ENCODE measurements at places on chromosomes 12 and 14. TPM values are rescaled to one million over a fixed set of nuclear protein-coding genes. Genes with fewer than 3 reads are reported as not detected.
A peak's percentile ranks its signal among the peaks of the same experiment; 100 is the strongest.

ANG gene
- 0.16 TPM for total RNA-seq

MYF5 gene
- not detected for total RNA-seq

CTSG gene
- total RNA-seq, result not detected

PLEKHG7 gene
- total RNA-seq, result not detected

ST8SIA1 gene
- total RNA-seq, result 29.6 TPM

POTEG gene
- not detected for total RNA-seq

KRT4 gene
- 0.94 TPM for total RNA-seq

- DNase-seq, result peak; percentile 88
Measured at GRCh38 chr14:23376482-23377197, at the start of gene CMTM5. TSS of gene CMTM5 (plus strand) at chr14:23377046. CDS start at chr14:23377252, 206 bp downstream.

DNA sequence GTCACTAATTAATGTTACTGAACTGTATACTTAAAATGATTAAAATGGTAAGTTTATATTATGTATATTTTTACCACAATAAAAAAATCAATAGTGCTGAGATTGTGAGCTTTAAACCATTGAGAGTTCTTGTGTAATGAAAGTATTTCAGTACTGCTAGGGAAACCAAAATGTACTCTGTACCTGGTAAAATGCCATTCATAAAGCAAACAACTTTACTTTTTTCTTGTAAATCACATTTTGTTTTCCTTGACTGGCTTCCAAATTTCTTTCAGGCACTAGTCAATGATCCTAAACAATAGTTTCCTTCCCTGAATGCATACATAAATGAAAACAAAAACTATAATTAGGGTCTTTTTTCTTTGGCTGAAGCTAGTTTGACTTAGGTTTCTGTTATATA lies 29.4 kb upstream of the SNRPF start:
- DNase-seq, result no peak

DNA sequence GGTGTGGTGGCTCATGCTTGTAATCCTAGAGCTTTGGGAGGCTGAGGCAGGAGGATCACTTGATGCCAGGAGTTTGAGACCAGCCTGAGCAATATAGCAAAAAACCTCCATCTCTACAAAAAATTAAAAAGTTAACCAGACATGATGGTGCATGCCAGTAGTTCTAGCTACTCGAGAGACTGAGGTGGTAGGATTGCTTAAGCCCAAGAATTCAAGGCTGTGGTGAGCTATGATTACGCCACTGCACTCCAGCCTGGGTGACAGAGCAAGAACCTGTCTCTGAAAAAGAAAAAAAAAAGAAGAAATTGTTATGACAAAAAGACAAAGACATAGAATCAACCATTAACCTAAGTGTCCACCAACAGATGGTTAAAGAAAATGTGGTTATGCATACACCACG lies 2.1 kb upstream of the ATP23 start:
- DNase-seq, result no peak

GRCh38 chr14:33668066-33668465 lies 282.8 kb downstream of the EGLN3 start:
- no peak for DNase-seq

- DNase-seq, result no peak
Measured at GRCh38 chr12:73998894-73999293, 538.7 kb upstream of the ATXN7L3B start.

DNA sequence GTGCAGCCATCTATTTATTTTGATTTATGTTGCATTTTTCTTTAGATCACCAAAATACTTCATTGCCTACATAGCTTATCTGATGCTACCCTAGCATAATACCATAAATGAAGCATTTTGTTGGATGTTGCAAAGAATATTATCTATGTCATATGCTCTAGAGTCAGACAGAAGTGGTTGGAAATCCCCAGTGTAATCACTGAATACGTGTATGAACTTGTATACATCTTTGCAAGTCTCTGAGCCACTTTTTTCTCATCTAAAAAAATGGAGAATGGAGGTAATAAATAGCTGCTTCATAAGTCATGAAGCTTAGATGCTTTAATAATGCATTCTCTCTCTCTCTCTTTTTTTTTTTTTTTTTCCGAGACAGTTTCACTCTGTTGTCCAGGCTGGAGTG lies 18.5 kb downstream of the EVL start:
- DNase-seq, result no peak

GRCh38 chr12:4003576-4003975 lies 130.4 kb upstream of the PARP11 start:
- DNase-seq, result no peak

- no peak for DNase-seq
Measured at GRCh38 chr14:57848786-57849185, 17.1 kb downstream of the SLC35F4 start.

GRCh38 chr14:61751475-61751989 lies 10.7 kb upstream of the SNAPC1 start:
- no peak for DNase-seq

GRCh38 chr12:292186-292585 lies 29.6 kb upstream of the SLC6A13 start:
- no peak for DNase-seq

- DNase-seq, result no peak
Measured at GRCh38 chr14:20657216-20658211, 16.0 kb upstream of the OR6S1 start.

- DNase-seq, result no peak
Measured at GRCh38 chr12:107543416-107543815, 142.2 kb upstream of the PWP1 start.
